AG04449 (cell line): ENCODE measurements at places on chromosomes 2 and 18.

DNA sequence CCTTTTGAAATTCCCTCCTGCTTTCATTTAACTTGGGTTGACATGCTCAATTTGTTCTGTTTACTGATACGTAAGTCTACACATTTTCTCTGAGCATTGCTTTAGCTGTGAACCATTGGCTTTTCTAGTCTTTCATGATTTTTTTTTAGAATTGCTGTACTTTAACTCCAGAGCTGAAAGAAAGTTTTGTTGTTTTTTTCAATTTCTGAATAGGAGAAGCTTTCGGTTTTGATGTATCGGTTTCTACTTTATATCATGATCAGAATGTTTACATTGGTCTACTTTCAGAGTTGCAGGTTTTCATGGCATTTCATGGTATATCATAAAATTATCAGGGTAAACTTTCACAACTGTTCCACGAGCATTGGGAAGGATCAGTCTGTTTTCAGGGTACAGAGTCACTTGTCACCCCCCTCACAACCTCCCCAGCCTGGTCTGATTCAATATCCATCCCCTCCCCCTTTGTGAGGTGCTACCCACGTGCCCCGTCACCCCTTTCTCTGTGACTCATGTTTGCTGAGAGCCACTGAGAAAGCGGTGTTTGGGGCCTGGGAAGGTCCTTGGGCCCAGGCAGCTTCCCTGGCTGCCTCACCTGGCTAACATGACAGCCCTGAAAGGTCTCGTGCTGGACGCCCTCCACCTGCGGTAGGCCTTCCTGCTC is 7.0 kb downstream of the ASTL start:
- no peak for DNase-seq

GRCh38 chr2:201406077-201406662 is 45.1 kb downstream of the TRAK2 start:
- peak; percentile 59 for DNase-seq

GRCh38 chr2:121650315-121650930 is 1.2 kb upstream of the CLASP1 start:
- no peak for DNase-seq

DNA sequence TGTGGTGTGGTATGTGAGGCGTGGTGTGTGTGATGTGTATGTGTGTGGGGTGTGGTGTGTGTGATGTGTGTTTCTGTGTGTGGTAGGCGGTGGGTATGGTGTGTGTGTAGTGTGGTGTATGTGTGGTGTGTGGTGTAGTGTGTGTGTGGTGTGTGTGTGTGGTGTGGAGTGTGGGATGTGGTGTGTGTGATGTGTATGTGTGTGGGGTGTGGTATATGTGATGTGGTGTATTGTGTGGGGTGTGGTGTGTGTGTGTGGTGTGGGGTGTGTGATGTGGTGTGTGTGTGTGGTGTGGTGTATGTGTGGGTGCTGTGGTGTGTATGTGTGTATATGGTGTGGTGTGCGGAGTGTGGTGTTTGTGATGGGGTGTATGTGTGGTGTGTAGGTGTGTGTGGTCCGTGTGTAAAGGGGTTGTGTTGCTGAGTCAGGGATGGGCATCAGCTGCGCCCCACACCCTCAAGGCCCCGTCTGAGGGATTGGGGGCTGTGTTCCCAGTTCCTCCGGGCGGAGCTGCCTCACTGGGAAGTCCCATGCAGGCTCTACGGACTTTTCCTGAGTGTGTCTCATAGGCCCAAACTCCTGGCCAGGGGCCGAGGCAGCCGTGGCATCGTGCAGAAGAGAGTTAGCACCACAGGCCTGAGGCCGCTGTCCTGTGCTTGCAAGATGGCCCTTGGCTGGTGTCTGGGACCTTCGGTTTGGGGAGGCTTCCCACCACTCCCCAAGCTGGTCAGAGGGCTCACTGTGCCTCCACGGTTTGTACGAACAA is 18.2 kb upstream of the ARL4C start:
- no peak for DNase-seq

GRCh38 chr2:217739741-217740140 is 263.1 kb downstream of the TNS1 start:
- no peak for DNase-seq

DNA sequence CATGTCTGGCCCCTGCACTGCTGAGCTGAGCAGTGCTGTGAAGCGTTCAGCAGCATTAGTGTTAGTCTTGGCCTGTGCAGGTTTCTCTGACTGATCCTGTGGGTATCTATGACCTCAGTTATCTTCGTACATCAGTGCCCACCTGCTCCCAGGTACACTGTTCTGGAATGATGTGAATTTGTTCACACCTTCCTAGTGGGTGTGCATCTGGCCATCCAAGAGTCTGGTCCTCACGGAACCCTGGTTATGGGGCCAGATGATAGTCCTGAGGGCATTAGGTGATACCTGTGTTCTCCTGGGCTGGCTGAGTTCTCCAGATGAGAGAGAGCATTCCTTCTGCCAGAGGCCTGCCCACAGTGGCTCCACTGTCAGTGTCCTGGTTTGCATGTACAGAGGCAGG is 57.2 kb downstream of the INPP4A start:
- DNase-seq, result no peak

- DNase-seq, result no peak
These were observed 858.5 kb upstream of the PIK3C3 start for GRCh38 chr18:41096504-41096903.

- DNase-seq, result no peak
These were observed 226.5 kb downstream of the SEPTIN10 start for GRCh38 chr2:109387221-109387735.

- no peak for DNase-seq
These were observed 158.8 kb upstream of the WDSUB1 start for GRCh38 chr2:159445307-159445706.

GRCh38 chr2:162241571-162241970 is 1.7 kb downstream of the FAP start:
- DNase-seq, result no peak

GRCh38 chr2:28291811-28292440 is 100.7 kb upstream of the FOSL2 start:
- DNase-seq, result no peak

DNA sequence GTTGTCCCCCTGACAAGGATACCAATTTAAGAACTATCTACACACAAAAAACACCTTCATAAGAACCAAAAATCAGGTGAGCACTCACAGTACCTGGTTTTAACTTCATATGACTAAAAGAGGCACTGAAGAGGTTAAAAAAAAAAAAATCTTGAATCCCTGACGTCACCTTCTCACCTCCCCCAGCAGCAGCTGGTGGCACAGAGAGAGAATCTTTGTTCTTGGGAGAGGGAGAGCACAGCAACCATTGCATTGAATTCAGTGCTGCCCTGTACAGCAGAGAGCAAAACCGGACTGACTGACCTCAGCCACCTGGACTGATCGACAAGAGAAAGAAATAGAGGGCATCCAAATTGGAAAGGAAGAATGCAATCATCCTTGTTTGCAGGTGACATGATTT is 566.0 kb downstream of the TMX3 start:
- no peak for DNase-seq

DNA sequence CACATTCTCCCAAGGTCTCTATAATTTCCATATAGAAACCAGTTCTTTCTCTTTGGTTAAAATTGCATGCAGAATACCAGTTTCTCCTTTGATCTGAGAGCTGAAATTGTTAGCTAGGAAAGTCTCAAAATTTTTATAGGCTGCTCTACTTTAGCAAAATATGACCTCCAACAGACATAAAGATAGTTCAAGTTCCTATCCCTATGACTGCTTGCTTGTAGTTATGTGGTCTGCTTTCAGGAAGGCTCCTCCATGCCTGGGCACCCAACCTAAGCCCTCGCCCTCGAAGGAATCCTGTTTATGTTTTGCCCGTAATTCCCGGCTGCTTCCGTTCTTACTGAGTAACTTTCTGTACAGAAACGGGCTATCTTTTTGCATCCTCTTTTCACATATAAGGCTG is 28.0 kb upstream of the LTBP1 start:
- no peak for DNase-seq

GRCh38 chr2:212489719-212490346 is 48.8 kb downstream of the ERBB4 start:
- DNase-seq, result no peak

DNA sequence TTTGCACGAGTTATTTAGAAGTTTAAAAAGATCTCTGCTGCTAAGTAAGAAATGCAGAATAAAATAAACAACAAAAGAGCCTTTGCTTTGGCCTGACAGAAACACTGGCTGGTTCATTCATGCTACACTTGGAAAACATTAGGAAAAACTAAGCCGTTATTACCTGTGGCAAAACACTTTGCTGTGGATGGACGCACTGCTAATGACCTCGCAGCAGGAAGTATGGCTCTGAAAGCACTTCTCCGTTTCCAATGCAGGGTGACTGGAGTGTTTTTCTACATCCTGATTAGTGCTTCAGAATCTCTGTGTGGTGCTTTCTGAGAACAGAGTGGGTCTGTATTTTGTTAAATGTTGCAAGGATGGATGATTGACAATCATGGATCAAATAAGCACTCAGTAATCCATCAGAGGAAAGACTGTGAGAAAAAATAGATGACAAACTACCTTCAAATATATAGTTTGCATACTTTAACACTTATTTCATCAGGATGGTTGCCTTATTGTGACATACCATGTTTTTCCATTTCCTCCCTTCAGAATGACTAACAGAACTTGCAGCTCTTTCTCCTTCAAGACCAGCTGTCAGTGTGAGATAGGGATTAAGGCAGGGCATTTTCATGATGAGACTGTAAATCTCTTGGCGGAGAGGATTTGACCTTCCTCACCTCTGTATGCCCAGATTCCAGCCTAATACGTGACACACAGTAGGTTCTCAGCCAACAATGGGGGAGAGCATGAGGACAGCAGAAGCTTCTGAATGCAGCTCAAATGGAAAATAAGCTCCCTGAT is 38.0 kb downstream of the LINC00305 start:
- DNase-seq, result no peak

GRCh38 chr2:11652553-11652952 is 17.4 kb downstream of the NTSR2 start:
- DNase-seq, result peak; percentile 3

- DNase-seq, result no peak
These were observed 287.6 kb upstream of the HNRNPA3 start for GRCh38 chr2:176924909-176925534.

DNA sequence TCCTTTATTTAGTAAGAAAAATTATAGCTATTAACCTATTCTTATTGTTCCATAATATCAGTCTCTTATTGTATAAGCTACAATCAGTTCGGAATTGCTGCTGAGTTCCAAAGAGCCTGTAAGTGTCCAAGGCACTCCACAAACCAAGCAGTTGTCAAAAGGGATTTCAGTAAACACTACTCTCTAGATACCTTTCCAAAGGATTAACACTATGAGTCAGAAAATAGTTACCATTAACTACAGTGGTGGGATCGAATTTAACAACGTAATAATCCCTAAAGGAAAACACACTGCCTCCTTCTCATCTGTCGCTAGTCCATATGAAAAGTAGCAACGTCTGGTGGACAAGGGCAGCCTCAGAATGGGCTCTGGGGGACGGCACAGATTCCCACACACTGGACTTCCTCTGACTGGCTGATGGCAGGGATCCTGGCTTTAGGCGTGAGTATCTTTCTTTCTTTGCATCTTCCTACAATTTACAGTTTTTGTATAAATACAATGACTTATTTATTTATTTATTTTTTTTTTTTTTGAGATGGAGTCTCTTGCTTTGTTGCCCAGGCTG is 8.8 kb downstream of the TGFBRAP1 start:
- no peak for DNase-seq

DNA sequence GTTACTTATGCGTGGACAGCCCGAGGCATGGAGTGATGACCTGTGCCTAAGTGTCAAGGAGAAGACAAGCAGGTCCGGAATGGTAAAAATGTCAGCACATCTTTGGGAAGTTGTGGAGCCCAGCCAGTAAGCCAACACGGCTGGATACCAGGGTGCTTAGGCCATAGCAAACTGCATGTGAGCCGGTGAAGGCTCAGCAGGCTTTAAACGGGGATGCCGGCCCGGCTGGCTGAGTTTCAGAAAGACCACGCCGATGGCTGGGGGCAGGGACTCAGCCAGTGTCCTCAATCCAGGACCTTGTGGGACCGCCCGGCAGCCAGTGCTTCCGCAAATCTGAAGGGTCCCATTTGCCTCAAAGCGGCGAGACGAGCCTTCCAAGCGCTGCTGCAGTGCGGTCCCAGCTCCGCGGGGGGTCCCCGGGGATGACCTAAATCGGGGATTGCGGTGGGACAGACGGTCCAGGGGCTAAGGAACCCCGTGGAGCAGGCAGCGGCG is 946 bp upstream of the AGAP1 start:
- no peak for DNase-seq

- DNase-seq, result no peak
These were observed 590.3 kb upstream of the CNTNAP5 start for GRCh38 chr2:123434546-123435395.

DNA sequence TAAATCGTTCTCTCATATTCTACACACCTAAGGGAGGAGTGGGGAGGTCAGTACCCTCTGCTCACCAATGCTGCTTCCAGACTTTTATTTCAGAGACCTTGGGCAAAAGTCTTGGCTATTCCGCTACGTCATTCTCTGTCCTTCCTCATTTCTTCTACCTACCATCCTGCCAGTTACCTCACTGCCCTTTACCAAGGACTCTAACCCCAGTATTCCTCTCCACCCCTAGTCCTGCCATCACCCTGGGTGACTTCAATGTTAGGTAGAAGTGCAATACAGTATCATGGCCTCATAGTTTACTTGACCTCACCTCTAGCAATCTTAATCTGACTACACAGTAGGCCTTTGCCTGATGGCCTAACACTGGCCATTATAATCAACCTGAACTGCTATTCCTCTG is 27.8 kb downstream of the RTN4 start:
- no peak for DNase-seq

DNA sequence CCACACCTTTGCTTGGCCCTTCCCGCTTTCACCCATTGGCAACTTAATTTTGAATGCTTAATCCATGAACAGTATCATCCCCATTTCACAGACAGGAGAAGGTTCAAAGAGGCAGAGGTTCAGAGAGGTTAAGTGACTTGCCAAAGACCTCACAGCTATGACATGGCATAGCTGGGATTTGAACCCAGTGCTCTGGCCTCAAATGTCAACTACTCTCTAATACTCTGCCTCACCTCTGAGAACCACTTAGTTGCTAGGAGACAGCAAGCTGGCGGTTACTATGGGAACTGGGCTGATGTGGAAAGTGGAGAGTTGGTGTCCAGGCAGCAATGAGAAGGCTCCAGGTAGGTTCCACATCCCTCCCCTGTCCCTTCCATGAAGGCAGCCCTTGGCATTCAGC is 15.8 kb upstream of the PRSS56 start:
- DNase-seq, result no peak
